ENCODE measurements at places on chromosomes 4 and X. TPM values are rescaled to one million over a fixed set of nuclear protein-coding genes. Genes with fewer than 3 reads are reported as not detected.

GRCh38 chr4:109146499-109146898 is 156.0 kb downstream of the COL25A1 start:
- no peak overlapping the region for H3K4me3 ChIP-seq
- no peaks in the 10 kb centered on the region for H3K36me3 ChIP-seq
- DNase-seq = no peak
- peaks cover 24% of the 10 kb centered on the region for H3K27me3 ChIP-seq
- no peak overlapping the region for H3K27ac ChIP-seq
- H3K4me1 ChIP-seq = no peaks in the 10 kb centered on the region

DNA sequence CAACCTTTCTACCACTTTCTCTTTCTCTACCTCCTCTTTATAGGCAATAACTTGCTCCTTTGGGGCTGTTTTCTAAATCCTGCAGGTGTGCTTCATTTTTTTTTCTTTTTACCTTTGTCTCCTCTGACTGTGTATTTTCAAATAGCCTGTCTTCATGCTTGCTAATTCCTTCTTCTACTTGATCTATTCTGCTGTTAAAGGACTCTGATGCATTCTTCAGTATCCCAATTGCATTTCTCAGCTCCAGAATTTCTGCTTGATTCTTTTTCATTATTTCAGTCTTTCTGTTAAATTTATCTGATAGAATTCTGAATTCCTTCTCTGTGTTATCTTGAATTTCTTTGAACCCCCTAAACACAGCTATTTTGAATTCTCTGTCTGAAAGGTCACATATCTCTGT is 67.7 kb upstream of the IL2 start:
- H3K4me3 ChIP-seq = no peak overlapping the region
- peaks cover 6% of the 10 kb centered on the region for H3K27me3 ChIP-seq
- peaks cover 10% of the 10 kb centered on the region for H3K36me3 ChIP-seq
- H3K27ac ChIP-seq = no peak overlapping the region
- no peak for DNase-seq

- H3K4me3 ChIP-seq = no peak overlapping the region
- no peak for DNase-seq
- peaks cover 39% of the 10 kb centered on the region for H3K36me3 ChIP-seq
- H3K27ac ChIP-seq = no peak overlapping the region
- no peaks in the 10 kb centered on the region for H3K27me3 ChIP-seq
- H3K4me1 ChIP-seq = no peaks in the 10 kb centered on the region
Measured at GRCh38 chr4:1986578-1987210, 22.1 kb downstream of the NELFA start.

Gene ALAS2
- not detected for total RNA-seq

- no peaks in the 10 kb centered on the region for H3K36me3 ChIP-seq
- no peak overlapping the region for H3K4me3 ChIP-seq
- H3K4me1 ChIP-seq = no peaks in the 10 kb centered on the region
- H3K27me3 ChIP-seq = peaks cover 48% of the 10 kb centered on the region
- H3K27ac ChIP-seq = no peak overlapping the region
- DNase-seq = no peak
Measured at GRCh38 chrX:137574784-137575293, 8.9 kb downstream of the ZIC3 start.

Gene ZAR1
- total RNA-seq = not detected

Gene DDIT4L
- 3.3 TPM for total RNA-seq

Gene LPAR4
- total RNA-seq = not detected

Gene COL25A1
- not detected for total RNA-seq

GRCh38 chrX:113770071-113770470 is 813.8 kb upstream of the HTR2C start:
- DNase-seq = no peak
- no peaks in the 10 kb centered on the region for H3K27me3 ChIP-seq
- H3K4me1 ChIP-seq = no peaks in the 10 kb centered on the region
- H3K36me3 ChIP-seq = no peaks in the 10 kb centered on the region
- no peak overlapping the region for H3K27ac ChIP-seq
- H3K4me3 ChIP-seq = no peak overlapping the region

DNA sequence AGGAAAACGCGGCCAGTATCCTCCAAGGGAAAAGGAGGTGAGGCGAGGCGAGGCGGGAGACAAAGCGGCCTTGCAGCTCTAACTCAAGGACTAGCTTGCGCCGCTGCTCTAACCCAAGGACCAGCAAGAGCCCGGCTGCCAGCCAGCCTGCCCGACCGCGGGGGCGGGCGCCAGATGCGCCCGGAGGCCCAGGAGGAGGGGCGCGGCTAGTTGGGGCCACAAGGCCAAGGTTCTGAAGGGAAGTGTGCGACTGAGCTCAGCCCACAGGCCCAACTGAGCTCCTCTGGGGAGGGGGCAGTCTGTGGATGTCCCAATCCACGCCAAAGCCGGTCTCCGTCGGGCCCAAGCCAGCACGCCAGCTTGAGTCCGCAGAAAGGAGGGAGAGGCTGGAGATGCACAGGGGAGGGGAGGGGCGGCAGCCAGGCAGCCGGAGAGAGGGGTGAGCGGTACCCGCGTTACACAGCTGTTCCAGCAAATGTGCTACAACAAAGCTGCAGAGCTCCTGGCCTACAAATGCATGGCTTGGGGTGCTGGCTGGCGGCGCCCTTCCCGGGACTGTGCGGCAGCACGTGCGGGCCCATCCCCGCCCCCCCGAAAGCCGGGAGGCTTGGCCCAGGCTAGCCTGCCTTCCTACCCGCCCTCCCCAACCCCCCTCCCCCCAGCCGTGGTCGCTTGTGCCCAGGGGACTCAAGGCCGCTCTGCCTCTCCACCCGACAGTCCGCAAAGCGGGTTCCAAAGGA is 637 bp downstream of the AMER1 start:
- peak overlapping the region; percentile 33 for H3K27ac ChIP-seq
- H3K4me1 ChIP-seq = peaks cover 8% of the 10 kb centered on the region

Gene CABS1
- not detected for total RNA-seq

- H3K27me3 ChIP-seq = no peaks in the 10 kb centered on the region
- H3K36me3 ChIP-seq = no peaks in the 10 kb centered on the region
- no peak overlapping the region for H3K4me3 ChIP-seq
Measured at GRCh38 chr4:75340561-75340960, 173.6 kb downstream of the RCHY1 start.

- H3K4me3 ChIP-seq = peak overlapping the region; percentile 44
- H3K27ac ChIP-seq = peak overlapping the region; percentile 85
- peaks cover under 1% of the 10 kb centered on the region for H3K36me3 ChIP-seq
Measured at GRCh38 chrX:43643201-43643600, 12.9 kb upstream of the MAOA start.

- H3K27ac ChIP-seq = no peak overlapping the region
- no peaks in the 10 kb centered on the region for H3K27me3 ChIP-seq
- no peak overlapping the region for H3K4me3 ChIP-seq
Measured at GRCh38 chr4:5517372-5517771, 191.0 kb downstream of the EVC2 start.

Gene PF4V1
- total RNA-seq = not detected

DNA sequence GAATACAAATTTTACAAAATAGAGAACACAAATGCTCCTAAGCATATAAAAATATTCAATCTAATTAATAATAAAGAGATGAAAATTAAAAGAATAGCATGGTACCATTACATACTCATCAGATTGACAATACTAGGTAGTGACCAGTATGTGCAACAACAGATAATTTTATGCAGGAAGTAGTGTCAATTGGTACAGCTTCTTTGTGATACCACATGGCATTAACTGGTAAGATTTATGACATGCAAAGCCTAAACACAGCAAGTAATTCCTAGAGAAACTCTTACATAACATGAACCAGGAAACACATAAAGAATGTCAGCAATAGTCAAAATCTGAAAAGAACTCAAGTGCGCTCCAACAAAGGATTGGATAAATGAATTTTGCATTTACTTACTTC is 26.3 kb downstream of the CXCL2 start:
- H3K4me3 ChIP-seq = no peak overlapping the region
- no peak overlapping the region for H3K27ac ChIP-seq
- H3K27me3 ChIP-seq = no peaks in the 10 kb centered on the region
- H3K36me3 ChIP-seq = no peaks in the 10 kb centered on the region

GRCh38 chr4:138897811-138898226 is 117.8 kb upstream of the NOCT start:
- no peak overlapping the region for H3K4me3 ChIP-seq
- DNase-seq = no peak
- H3K4me1 ChIP-seq = peaks cover 8% of the 10 kb centered on the region
- peaks cover 14% of the 10 kb centered on the region for H3K27me3 ChIP-seq
- H3K36me3 ChIP-seq = no peaks in the 10 kb centered on the region
- H3K27ac ChIP-seq = no peak overlapping the region

DNA sequence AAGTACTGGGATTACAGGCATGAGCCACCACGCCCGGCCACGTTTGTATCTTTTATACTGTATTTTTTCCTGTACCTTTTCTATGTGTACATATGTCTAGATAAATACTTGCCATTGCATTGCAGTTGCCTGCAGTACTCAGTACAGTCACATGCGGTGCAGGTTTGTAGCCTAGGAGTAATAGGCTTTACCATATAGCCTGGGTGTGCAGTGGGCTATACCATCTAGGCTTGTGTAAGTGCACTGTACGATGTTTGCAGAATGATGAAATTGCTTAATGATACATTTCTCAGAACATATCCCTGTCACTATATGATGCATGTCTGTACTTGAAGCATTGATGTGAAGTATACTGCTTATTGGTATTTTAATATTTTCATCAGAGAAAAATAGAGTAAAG is 115.4 kb upstream of the PUDP start:
- DNase-seq = no peak
- H3K36me3 ChIP-seq = no peaks in the 10 kb centered on the region
- H3K27me3 ChIP-seq = no peaks in the 10 kb centered on the region
- no peaks in the 10 kb centered on the region for H3K4me1 ChIP-seq
- no peak overlapping the region for H3K4me3 ChIP-seq

DNA sequence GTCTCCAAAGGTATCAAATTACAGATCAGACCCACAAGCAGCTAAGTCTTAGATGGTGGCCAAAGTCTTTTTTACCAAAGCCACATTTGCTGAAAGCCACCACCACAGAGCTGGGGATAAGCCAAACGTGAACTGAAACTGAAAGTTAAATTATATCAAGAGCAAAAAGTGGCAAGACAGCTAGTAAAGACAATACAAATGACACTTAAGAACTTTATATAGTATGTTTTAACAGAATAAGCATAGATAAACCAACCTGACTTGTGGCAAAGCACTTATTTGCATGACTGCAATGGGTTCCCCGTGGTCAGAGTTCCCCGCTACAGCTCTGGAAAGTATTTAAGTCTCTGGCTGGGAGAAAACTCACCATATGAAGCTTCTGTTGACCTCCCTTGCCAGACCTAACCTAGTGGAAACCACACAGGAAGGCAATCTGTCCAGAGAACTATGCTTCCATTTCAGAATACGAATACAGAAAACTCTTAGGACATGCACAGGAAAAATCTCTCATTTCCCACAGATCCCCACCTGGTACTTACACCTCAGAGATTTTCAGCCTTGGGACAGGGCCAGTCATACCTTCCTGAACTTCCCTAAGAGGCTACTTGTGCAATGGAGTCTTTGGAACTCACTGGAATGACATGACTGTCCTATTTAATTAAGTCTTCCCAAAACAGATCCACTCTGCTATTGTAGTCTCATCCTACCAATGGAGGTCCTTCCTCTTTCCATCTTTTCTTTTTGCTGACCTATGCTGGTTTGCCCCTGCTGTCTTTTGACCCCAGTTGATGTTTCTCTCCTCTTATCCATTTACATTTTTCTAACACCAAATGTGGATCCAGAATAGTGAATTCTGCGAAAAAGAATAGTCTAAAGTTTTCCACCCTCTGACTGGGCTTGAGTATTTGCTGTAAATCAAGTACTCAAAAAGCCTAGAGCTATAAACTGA is 225.1 kb downstream of the NR3C2 start:
- H3K4me3 ChIP-seq = peak overlapping the region; percentile 37
- H3K4me1 ChIP-seq = peaks cover 13% of the 10 kb centered on the region
- peaks cover 5% of the 10 kb centered on the region for H3K27me3 ChIP-seq
- H3K27ac ChIP-seq = peak overlapping the region; percentile 23
- H3K36me3 ChIP-seq = no peaks in the 10 kb centered on the region

DNA sequence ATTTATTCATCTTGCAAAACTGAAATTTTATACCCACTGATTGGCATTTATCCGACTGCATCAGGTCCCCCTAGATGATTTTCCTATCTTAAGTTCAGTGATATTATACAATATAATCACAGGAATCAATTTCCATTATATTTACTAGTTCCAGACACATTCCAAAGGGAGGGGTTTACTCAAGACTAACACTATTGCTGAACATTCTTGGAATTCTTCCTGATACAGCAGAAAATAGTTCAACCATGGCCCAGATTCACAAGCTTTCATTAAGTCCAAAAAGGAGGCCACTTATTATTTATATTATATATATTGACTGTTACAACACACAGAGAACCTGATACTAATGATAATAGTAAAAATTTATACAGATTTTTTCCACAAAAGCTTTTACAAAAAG is 2353.6 kb downstream of the PCDH7 start:
- no peaks in the 10 kb centered on the region for H3K36me3 ChIP-seq
- no peak overlapping the region for H3K27ac ChIP-seq
